ENCODE measurements at places on chromosomes 4 and X. TPM values are rescaled to one million over a fixed set of nuclear protein-coding genes. Genes with fewer than 3 reads are reported as not detected.
A peak's percentile ranks its signal among the peaks of the same experiment; 100 is the strongest.

DNA sequence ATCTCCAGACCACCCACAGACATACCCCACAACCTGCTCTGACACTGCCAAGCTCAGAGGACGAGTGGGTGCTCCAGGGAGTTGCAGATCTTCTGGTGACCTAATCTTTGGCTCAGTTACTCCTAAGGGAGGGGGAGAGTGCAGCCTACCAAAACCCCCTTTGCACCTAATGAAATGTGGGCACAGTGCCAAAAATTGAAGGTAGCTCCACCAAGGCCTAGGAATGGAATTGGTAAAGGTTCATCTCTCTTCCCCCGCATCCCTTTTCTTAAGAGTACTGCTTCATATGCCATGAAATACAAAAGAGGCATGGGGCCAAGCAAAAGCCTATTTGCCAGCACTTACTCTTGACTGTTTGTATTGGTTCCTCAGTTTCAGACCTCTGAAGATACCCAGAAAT lies 491.0 kb downstream of the NAF1 start:
- no peak for DNase-seq

DNA sequence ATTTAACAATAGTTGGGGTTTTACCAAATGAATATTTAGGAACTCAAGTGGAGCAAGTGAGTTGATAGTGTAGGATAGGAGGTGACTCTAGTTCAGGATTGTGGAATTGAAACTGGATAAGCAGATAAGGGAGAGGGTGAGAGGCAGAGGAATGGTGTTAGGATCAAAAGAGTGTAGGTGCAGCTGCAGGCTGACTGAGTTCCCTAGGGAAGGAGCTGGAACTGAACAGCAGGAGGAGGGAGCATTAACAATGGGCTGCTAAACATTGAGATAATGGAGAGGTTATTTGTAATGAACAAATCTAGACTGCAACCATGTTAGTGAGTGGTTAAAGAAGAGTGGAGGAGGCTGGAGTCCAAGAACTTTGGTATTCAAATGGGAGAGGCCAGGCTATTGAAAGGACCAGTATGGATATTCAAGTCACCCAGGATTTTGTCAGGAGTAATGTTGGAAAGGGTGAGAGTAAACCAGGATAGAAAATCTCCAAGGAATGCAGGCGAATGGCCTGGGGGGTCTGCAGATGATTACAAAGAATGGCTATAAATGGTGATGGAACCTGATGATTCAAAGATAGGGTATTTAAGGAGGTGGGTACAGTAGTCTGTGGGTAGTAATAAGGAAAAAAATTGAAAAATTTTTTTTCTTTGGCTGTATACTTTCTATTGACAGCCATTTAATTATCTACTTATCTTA lies 497.1 kb upstream of the TENM3 start:
- DNase-seq = no peak

GRCh38 chrX:47311932-47312774 lies 58.2 kb upstream of the ZNF157 start:
- DNase-seq = peak; percentile 70

- DNase-seq = no peak
Measured at GRCh38 chrX:41145920-41146608, 60.8 kb downstream of the USP9X start.

DNA sequence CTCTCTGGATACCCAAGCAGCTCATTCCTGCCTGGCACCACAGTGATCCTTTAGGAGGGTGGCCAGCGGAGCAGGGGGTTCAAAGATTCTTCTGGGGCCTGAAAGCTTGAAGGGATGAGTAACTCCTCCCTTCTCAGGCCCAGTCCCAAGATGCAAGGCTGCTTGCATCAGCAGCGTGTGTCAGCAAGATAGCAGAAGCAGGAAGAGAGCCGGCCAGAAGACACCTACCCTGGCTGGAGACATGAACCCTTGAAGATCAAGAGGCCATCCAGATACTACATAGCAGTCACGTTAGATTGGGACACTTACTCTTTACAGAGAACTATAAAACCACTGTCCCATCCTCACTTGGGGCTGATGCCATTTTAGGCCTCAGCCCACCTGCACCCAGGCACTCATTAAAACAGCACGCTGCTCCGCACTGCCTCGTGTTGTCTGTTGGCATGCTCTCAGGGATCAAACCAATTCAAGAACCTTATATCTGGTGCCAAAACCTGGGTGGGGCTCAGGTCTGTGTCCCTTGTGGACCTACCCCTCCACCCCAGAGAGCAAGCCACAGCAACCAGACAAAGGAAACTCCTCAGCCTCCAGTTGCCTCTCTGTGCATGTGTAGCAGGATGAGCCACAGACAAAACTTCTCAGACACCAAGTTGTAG lies 6.5 kb downstream of the UGT2B17 start:
- no peak for DNase-seq

DNA sequence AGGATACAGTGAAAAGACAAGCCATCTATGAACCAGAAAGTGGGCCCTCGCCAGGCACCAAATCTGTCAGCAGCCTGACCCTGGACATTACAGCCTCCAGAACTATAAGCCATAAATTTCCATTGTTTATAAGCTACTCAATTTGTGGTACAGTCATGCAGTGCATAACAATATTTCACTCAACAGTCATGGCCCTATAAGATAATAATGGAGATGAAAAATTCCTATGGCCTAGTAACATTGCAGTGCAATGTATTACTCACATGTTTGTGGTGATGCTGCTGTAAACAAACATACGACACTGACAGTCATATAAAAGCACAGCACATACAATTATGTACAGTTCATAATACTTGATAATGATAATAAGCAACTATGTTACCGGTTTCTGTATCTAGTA lies 17.1 kb upstream of the TLR1 start:
- DNase-seq = no peak

Gene TMEM192
- polyA plus RNA-seq = 35.6 TPM

Gene BANK1
- 2.8 TPM for polyA plus RNA-seq

GRCh38 chrX:15683193-15683592 lies 18.6 kb upstream of the CLTRN start:
- no peak for DNase-seq

Gene ZNF630
- 5.1 TPM for polyA plus RNA-seq

Gene STPG2
- 0.58 TPM for polyA plus RNA-seq

Gene MAGEB17
- 0.22 TPM for polyA plus RNA-seq

DNA sequence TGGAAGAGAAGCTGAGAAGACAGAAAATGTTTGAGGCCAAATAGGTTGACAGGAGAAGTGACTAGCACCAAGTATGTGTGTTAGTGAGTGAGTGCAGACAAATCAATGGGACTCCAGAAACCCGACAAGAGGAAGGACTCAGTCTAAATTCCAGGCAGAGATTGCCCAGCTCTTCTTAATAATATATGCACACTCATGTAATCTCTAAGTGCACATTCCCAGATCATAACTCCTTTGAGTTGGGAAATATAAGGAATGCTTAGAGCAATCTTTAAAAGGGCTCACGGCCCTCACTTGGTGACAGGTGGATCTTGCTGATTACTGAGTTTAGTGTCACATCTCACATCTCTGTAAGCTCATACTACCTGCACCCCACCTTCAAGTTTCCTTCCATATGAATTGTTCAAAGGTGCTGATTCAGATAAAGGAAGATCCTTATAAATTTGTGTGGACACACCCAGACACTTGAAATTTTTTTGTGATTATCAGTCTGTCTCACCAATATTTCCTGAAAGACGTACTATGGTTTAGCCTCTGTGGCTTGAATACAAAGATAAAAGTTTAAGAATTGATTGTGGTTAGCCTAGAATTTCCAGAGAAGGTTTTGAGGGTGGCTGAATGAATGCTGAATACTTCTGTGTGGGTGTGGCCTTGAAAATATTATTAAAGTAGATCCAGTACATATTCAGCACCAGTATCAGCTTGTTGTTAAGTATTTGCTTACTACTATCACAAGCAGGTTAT lies 205.1 kb upstream of the UGT8 start:
- DNase-seq = no peak

- no peak for DNase-seq
Measured at GRCh38 chr4:164488114-164488513, 265.8 kb upstream of the SMIM31 start.

DNA sequence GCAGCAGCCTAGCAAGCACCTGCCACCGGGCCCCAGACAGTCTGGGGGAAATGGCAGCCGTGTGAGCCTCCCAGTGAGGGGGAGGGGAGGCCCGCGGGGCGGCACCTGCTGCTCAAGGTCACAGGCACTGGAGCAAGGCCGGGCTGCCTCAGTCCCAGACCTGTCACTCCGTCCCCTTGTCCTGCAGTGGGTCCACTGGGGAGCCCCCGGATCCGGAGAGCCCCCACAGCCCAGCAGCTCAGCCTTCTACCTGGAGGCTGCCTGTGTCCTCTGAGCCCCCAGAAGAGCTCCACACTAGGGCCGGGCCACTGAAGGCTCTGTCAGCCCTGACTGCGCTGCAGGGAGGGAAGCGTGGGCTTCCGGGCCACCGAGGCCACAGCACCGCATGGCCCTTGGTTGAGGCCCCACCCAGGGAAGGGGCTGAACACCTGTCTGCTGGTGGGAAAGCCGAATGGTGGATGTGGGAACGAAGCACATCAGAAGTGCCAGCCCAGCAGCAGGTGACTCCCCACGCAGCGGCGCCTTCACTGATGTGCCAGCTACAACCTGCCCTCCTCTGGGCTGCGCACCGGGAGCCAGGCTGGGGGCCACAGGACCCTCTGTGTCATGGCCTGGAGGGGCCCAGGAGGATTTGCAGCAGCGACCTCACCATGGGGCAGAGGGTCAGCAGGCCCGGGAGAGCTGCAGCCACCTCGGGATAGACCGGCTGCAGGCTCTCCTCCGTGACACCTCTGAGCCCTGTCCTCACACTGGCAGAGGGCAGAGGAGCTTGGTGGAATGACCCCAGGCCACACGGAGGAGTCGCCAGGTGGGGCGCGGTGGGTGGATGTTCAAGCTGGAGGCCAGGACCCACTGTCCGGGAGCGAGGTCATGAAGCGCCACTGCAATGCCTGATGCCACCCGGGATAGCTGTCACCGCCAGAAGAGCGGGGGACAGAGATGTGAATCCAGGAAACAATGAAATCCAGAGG lies 35.0 kb upstream of the MXD4 start:
- no peak for DNase-seq

GRCh38 chr4:84837751-84838150 lies 128.7 kb downstream of the WDFY3 start:
- DNase-seq = no peak

Gene GTPBP6
- 40.7 TPM for polyA plus RNA-seq

DNA sequence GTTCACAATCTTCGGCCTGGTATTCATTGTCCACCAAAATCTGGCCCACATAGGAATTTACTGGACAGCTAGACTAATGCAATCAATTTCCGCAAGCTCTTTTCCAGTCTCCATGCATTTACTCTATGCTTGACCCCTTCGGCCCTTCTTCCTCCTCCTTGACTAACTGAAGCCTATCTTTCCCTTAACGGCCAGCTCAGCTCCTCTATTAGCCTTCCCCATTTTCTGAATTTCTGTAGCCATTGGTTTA lies 1.2 kb upstream of the PHKA2 start:
- DNase-seq = no peak

Gene CCNG2
- polyA plus RNA-seq = 155 TPM

DNA sequence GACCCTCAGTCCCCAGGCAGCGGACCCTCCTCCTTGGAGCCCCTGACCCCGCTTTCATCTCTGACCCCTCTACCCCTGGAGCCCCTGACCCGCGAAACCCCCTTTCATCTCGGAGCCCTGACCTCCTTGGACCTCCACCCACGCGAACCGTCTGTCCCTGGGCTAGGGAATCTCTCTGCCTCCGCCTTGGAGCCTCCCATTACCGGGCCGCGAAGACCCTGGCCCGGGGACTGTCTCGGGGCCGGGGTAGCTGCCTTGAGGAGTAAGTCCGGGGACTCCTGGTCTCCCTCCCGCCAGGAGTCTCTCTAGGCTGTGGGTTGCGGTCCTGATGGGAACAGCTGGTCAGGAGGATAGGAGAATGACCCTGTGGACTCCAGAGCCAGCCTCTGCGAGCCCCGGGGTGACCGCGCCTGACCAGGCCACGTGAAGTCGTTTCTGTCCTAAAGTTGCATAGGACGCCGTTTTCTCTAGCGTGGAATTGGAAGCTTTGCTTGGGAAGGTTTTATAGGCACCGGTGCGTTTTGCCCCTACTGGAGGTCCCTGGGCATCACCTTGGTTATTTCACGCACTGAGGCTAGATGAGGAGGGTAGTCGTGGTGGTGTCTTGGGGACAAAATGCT lies 824 bp downstream of the TBC1D14 start:
- no peak for DNase-seq

DNA sequence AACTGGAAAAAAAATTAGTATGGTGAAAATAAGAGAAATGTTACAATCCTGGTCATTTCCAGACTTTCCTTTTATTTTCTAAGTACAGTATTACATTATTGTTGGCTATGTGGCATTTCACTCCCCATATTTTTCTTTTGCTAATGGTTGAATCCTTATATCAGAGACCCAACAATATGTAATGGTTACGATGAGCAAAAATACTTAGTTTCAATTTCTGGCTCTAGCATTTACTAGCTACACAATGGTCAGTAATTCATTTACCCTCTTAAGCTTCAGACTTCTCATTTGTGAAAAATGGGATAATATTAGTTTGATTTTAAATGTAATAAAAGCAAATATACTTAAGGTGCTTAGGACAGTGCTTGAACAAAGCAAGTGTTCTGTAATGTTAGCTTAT lies 942.9 kb upstream of the PABPC4L start:
- no peak for DNase-seq

DNA sequence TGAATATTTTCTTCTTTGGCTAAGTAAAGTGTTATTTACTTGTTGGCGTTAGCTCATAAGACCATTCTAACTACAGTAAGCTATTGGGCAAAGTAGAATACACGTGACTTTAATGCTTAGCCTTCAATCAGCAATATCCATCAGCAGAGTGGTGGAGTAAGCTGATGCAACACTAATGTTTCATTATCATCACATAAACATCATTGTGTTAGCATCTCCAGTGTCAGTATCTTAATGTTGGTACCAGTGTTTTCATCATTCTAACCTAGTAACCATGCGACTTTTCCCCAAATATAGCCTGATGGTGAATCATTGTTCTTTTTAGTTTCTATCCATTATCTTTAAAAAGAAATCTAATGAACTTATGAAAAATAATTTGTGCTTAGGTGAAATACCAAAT lies 48.5 kb downstream of the APOOL start:
- no peak for DNase-seq

GRCh38 chr4:158805635-158806471 lies 37.0 kb downstream of the FNIP2 start:
- no peak for DNase-seq

DNA sequence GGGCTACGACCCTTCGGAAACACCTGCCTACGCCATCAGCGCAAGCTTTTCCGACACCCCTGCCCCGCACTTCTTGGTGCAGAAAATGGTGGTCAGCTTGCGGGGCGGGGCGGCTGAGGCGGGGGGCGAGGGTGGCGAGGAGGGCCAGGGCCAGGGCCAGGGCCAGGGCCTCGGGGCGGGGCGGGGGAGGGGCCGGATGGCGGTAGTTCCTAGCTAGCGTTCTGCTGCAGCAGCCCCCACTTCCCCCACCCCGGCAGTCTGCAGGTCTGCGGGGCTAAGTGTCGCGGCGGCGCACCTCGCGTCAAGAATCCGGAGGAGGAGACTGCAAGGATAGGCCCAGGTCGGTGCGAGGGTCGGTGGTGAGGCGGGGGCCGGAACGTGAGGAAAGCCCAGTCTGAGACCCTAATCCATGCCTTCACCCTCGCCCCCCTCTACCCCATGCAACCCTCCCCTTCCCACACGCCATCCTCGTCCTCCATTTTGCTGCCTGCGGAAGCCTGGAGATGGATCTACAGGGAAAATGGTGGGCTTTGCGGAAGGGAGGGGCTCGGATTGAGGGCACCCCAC lies 600 bp downstream of the BEX4 start:
- DNase-seq = peak; percentile 32
